ENCODE measurements at places on chromosomes 5 and 9.
A peak's percentile ranks its signal among the peaks of the same experiment; 100 is the strongest.

- DNase-seq, result no peak
These were observed 17.6 kb downstream of the NSUN2 start for GRCh38 chr5:6615034-6615815.

- DNase-seq, result no peak
These were observed 9.0 kb upstream of the OR1N1 start for GRCh38 chr9:122536134-122536533.

GRCh38 chr5:132459983-132460838, 30.4 kb downstream of the IRF1 start:
- DNase-seq, result no peak

- no peak for DNase-seq
These were observed 65.8 kb upstream of the RANBP3L start for GRCh38 chr5:36367524-36367923.

DNA sequence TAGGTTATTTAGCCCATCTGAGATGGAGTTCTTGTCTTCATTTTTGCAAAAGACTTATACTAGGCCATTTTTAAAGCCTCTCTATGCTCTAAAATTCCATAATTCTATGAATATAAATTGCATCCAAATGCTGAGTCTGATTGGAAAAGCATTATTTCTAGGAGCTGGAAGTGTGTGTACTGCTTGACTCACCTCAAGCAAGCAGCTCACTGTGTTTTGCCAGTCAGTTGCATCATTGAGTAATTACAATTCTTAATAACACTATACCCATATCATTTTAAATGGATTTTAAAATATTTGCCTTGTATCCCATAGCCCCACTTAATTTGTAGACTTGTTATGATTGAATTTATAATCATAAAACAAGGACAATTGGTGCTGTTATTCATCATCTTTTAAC, 161.0 kb downstream of the PAM start:
- no peak for DNase-seq

GRCh38 chr5:177539411-177539810, 15.0 kb downstream of the FAM193B start:
- DNase-seq, result no peak

GRCh38 chr9:95864852-95865580, 10.5 kb upstream of the ERCC6L2 start:
- no peak for DNase-seq

- DNase-seq, result no peak
These were observed 565.3 kb upstream of the BRINP1 start for GRCh38 chr9:119934497-119934896.

- DNase-seq, result no peak
These were observed 1392.9 kb upstream of the NUDT12 start for GRCh38 chr5:104955479-104955878.

DNA sequence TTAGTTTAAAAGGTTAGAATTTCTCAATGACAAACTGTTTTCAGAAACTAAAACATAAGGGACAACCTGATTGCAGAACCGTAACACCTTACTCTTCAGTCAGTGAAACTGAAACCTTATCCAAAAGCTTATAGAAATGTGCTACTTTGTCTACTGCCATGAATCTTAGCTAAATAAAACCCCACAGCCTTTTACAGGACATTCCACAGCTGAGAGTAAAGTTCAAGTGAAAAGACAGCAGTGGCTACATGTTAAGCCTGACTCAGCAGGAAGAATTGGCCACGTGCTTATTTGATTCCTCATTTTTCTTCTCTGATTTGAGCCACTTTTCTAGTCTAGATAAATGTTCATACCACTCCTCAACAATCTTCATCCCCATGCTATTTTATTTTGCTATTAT, 278.7 kb upstream of the ISL1 start:
- no peak for DNase-seq

GRCh38 chr9:116391306-116391900, 237.8 kb downstream of the PAPPA start:
- no peak for DNase-seq

DNA sequence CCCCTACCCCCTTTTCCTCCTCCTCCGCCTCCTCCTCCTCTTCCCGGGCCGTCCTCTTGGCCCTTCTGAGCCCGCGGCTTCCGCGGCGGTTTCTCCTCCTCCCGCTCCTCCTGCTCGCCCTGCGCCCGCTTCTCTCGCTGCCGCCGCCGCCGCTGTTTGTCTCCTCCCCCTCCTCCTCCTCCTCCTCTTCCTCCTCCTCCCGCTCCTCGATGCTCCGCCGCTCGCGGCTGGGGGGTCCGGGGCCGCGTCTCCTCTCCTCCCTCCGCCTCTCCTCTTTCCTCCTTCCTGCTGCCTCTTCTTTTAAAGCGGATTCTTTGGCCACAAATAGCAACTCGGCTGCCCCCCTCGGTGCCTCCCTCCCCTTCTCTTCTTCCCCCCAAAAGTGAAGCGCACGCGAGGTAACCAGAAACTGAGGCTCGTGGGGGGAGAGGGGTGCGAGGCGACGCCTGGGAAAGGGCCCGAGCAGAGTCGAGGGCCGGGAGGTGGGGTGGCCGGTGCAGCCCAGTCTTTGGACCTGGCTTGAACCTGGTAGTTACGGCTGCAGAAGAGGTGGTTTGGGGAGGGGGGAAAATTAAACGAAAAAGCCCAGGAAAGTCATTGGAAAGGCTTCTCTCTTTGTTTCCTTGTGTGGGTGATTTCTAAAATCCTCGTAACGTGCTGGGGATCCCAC, 1058.5 kb upstream of the DMAC1 start:
- DNase-seq, result peak; percentile 45

GRCh38 chr5:7320701-7321301, 75.1 kb upstream of the ADCY2 start:
- no peak for DNase-seq

- no peak for DNase-seq
These were observed 111.4 kb downstream of the FANCC start for GRCh38 chr9:95206143-95206542.

DNA sequence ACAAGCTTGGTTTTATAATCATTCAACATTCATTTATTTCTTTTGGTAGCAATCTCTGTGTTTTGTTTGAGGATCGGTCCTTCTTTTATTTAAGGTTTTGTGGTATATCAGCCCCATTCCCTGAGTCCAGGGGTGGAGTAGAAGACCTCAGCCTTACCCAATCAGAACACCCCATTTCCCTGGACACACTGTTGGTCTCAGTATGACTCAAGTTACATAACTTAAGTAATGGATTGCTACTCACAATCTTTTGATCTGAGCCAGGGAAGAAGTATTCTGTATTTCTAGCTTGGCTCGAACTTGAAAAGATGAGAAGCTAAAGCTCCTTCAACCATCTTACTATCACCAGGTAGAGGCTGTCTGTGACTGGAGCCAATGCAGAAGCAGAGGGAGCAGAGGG, 175.2 kb upstream of the HAPLN1 start:
- no peak for DNase-seq

- no peak for DNase-seq
These were observed 6.6 kb upstream of the XPA start for GRCh38 chr9:97703437-97704344.

DNA sequence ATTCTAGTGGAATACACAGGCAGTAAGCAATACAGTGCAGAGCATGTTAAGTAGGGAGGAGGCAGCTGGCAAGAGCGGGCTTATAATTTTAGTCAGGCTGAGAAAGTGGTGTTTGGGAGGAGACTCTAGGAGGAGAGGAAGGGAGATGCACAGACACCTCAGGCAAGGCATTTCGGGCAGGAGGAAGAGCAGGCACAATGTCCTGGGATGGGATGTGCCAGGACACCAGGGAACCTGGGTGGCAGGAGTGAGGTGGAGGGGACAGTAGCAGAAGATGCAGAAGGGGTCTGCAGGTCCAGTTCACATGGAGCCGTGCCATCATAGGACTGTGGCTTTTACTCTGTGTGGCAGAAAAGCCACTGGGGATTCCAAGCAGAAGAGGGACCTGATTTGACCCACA, 143.7 kb upstream of the FSTL4 start:
- no peak for DNase-seq

DNA sequence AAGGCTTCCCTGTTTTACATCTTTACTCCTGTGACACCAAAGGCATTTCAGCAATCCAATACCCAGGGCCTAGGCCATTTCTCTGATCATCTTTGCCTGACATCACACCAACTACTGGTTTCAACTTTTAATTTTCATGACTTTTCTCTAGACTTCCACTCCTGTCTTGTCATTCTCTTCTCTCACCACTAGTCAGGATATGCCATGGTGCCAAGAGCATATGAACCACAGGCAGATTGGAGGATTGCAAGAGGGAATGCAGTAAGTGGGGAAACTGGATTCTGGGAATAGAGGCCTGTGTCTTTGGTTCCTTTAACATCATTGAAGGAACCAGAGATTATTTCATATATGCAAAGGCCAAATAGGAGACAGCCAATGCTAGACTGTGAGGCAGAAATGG, 69.3 kb downstream of the ANKRD31 start:
- no peak for DNase-seq

DNA sequence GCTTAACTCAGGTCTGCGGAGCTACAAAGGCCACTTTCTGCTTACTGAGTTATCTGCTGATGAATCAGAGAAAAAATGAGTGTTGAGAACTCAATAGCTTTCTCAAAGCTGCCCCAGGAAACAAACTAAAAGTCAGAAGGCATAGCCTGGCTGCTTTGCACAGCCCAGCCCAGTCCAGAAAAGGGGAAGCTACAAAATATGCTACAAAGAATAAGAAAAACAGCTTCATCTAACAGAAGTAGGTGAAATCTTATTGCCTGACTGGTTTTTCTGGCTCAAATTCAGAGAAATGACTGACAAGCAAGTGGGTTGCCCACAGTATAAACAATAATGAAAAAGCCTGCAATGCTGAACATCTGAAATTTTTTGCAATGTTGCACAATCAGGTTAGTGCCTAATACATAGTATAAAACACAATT, 156.2 kb downstream of the PPP2R2B start:
- no peak for DNase-seq

- DNase-seq, result peak; percentile 61
These were observed 14.8 kb downstream of the GGTA1 start for GRCh38 chr9:121484651-121485446.

DNA sequence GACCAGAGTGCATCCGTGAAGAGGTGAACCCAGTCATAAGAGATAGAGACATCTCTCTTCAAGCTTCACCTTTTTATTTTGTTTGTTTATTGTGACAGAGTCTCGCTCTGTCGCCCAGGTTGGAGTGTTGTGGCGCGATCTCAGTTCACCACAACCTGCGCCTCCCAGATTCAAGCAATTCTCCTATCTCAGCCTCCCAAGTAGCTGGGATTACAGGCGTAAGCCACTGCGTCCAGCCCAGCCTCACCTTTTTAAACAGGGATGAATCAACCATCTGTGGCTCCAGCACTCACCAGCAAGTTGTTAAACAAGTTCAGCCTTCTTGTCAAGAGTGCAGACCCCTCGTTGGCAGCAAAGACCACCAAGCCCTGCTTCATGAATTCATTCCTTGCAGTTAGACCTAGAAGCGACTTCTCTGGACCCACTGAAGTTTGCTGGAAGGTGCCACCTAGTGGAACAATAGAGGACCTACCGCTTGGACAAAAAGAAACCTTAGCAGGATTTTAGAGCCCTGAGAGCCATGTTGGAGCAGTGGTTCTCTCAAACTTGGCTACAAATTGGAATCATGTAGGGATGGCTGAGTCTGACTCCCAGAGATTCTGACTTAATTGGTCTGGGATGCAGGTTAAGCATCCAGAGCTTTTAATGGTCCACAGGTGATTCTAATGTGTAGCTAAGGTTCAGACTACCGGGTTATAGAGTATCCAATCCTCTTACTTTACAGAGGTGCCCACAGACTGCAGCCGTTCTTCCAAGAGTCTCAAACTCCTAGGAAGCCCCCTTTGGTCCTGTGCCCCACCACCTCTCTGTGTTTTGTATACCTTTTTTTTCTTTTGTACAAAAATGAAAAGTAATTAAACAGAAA, 10.5 kb upstream of the GALNT10 start:
- DNase-seq, result peak; percentile 9

DNA sequence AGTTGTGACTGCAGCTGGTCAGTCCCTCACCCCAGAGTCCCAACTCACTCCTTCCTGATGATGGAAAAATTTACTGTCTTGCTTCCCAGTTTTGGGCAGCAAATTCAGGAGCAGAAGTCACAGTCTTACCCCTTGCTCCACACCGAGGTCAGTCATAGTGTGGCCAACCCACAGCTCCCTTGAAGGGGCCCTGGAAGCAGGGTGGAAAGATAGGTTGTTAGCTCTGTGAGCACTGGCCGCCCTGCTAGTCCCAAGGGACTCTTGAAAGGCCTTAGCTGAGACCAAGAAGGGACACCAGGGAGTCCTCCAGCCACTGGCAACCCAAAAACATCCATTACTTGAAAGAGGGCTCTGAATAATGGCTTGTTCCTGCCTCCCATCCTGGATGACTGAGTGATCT, 40.0 kb downstream of the GSN start:
- DNase-seq, result no peak

GRCh38 chr5:151724360-151724759, 34.1 kb downstream of the ATOX1 start:
- no peak for DNase-seq

DNA sequence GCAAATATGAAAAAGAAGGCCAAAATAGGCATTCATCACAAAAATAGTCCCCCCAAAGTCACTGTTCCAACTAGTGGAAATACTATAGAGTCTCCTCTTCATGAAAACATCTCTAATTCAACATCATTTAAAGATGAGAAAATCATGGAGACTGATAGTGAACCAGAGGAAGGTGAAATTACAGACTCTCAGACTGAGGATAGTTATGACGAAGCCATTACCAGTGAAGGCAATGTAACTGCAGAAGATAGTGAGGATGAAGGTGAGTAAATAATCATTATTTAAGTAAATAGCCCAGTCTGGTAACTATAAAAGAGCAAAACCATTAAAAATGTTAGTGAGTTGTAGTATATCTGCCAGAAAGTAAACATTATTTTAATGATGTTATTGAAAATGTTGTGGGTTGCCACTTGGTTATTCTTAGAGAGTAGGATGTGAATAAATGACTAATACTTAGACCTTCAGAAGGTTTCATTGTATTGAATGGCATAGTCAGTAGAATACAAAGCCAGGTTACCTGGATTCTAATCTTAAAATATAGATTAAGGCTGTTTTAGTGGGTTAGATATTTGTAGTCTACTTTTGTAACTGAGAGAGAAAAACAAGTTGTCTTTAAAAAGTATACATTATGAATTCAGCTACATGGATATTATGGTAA, 16.3 kb downstream of the AGGF1 start:
- no peak for DNase-seq

GRCh38 chr5:80747922-80748321, 93.1 kb upstream of the DHFR start:
- DNase-seq, result no peak

- no peak for DNase-seq
These were observed 271.9 kb upstream of the TMEM161B start for GRCh38 chr5:88540471-88541115.

DNA sequence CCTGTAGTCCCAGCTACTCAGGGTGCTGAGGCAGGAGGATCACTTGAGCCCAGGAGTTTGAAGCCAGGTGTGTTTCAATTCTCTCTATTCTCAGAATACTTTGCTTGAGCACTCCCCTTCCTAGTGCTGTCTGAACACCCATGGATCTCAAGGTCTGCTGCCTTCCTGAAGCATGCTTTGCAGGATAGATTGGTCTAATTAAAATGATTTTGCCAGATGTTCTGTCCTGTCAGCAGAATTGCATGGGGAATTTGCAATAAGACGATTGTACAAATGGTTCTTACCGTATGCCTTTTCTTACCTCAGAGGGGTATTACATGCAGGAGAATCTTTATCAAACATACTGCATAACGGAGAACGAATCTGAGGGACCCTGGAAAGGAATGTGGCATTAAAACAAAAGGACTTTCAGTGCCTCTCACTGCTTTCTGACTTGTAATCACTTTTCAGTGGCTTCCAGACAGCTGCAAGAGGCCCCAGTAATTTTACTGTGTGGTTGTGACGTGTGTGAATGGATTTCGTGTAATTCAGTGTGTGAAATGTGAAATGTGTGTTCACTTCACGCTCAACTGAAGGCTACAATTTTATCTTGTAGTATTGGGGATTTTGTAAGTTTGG, 587.2 kb upstream of the SEMA6A start:
- DNase-seq, result no peak

Measured in amygdala (tissue), 56 donors.